Trophoblast cell (in vitro differentiated cells and primary cell): ENCODE measurements at places on chromosomes 1 and 21.

GRCh38 chr1:231139125-231139649, 22.7 kb upstream of the TRIM67 start:
- H3K36me3 ChIP-seq, result no peaks in the 10 kb centered on the region
- DNase-seq, result no peak
- H3K27ac ChIP-seq, result no peak overlapping the region
- no peaks in the 10 kb centered on the region for H3K27me3 ChIP-seq
- H3K4me1 ChIP-seq, result peaks cover 9% of the 10 kb centered on the region

DNA sequence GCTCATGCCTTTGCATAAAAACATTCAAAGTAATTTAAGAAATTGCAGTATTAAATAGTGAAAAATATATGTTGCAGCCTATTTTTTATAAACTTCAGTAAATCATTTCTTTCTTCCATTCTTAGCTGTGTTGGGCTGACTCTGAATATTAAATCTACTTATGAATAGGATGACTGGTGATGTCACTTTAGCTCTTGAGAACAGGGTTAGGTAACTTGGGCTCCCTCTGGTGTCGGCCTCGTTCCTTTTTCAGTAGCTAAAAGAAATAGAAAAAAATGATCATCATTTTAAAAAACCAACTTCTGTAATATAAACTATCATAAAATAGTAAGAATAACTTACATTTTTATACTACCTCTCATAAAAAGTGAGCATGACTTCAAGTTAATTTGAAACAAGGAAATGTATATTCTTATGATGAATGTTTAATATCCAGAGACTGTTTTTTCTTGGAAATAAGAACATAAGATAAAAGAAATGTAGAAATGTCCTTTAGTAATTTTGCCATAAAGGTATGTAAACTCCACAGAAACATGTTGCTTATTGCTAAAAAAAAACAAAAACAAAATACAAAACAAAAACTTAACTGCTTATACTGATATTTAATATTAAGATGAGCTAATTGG, 26.8 kb upstream of the NCAM2 start:
- no peaks in the 10 kb centered on the region for H3K36me3 ChIP-seq
- H3K27me3 ChIP-seq, result no peaks in the 10 kb centered on the region
- H3K27ac ChIP-seq, result no peak overlapping the region
- no peak overlapping the region for H3K4me3 ChIP-seq
- H3K4me1 ChIP-seq, result no peaks in the 10 kb centered on the region

DNA sequence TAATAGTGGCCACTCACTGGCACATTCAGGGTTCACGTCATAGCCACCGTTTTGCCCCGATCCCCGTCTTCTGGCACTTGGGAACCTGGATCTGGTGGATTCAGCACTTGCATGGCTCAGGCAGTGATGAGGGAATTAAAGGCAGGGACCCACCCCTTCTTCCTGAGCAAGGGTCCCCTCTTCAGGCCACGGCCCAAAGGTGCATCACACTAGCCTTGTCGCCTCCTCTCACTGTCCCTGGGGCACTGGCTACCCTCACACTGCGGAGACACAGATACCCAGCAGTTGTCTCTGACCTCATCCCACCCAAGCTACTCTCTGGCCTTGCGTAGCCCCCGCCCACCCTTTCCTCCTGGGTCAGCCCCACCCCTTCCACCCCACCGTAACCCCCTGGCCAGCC, 19.9 kb upstream of the LDLRAP1 start:
- DNase-seq, result no peak
- no peaks in the 10 kb centered on the region for H3K27me3 ChIP-seq
- H3K4me3 ChIP-seq, result no peak overlapping the region
- no peak overlapping the region for H3K27ac ChIP-seq
- H3K36me3 ChIP-seq, result no peaks in the 10 kb centered on the region

DNA sequence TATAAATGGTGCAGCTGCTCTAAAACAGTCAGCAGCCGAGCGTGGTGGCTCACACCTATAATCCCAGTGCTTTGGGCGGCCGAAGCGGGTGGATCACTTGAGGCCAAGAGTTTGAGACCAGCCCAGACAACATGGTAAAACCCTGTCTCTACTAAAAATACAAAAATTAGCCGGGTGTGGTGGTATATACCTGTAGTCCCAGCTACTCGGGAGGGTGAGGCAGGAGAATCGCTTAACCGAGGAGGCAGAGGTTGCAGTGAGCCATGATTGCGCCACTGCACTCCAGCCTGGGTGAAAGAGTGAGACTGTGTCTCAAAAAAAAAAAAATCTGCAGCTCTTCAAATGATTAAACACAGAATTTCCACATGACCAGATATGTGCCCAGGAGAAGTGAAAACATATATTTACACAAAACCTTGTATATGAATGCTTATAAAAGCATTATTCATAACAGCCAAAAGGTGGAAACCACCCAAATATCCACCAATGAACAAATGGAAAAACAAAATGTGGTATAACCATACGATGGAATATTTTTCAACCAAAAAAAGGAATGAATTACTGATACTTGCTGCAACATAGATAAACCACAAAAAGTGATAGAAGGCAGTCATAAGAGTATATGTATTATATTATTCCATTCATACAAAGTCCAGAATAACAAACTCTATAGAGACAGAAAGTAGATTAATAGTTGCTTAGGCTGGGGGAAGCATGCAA, 14.1 kb downstream of the EPS15 start:
- no peaks in the 10 kb centered on the region for H3K27me3 ChIP-seq
- peaks cover 14% of the 10 kb centered on the region for H3K36me3 ChIP-seq
- no peak overlapping the region for H3K4me3 ChIP-seq

- H3K27ac ChIP-seq, result no peak overlapping the region
- no peaks in the 10 kb centered on the region for H3K27me3 ChIP-seq
- DNase-seq, result no peak
Measured at GRCh38 chr1:68287241-68287640, 54.9 kb upstream of the WLS start.

DNA sequence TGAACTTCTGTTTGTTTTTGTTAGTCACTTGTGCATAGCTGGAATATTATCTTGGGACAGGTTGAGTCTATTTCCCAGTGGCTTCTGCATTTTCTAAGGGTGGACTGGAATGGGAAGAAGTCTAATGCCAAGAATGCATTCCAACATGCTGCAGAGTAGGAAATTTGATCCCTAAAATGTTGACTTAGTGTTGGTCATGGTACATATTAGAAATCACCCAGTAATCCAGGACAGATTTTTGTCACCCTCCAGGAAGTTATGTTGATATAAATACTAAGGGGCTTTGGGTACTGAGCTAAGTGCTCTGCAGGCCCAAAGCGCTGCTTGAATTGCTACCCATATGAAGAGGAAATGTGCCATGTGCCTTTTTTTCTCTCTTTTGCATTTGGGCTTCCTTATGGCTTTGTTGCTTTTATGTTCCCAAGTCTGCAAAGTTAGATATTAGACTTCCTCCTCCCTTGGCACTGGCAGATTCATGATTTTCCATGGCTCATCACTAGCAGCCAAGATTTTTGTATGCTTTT, 10.0 kb downstream of the ARID1A start:
- peaks cover 2% of the 10 kb centered on the region for H3K4me1 ChIP-seq
- no peak for DNase-seq
- no peak overlapping the region for H3K27ac ChIP-seq
- H3K4me3 ChIP-seq, result no peak overlapping the region
- peaks cover 6% of the 10 kb centered on the region for H3K36me3 ChIP-seq

DNA sequence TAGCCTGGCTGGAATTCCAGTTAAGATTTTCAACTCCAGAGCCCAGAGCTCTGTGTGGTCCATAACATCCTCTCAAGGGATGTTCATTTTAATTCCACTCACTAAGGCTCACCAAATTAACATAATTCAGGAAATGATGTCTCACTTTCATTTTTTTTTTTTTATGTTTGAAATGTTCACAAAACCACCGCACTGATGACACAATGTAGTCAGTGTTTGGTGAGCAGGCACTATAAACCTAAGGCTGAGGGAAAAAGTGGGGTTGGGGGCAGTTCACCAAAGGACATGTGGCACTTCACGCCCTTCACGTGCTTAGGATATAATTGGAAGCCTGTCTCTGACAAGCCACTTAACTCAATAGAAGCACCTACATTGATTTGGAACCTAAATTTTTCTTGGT, 177.3 kb upstream of the CAMK1G start:
- H3K36me3 ChIP-seq, result no peaks in the 10 kb centered on the region
- no peak for DNase-seq
- H3K4me1 ChIP-seq, result peaks cover 18% of the 10 kb centered on the region

- peaks cover 55% of the 10 kb centered on the region for H3K36me3 ChIP-seq
- H3K4me1 ChIP-seq, result peaks cover 15% of the 10 kb centered on the region
- no peak for DNase-seq
- no peak overlapping the region for H3K27ac ChIP-seq
- H3K27me3 ChIP-seq, result no peaks in the 10 kb centered on the region
Measured at GRCh38 chr1:204263254-204263910, 49.6 kb upstream of the GOLT1A start.

DNA sequence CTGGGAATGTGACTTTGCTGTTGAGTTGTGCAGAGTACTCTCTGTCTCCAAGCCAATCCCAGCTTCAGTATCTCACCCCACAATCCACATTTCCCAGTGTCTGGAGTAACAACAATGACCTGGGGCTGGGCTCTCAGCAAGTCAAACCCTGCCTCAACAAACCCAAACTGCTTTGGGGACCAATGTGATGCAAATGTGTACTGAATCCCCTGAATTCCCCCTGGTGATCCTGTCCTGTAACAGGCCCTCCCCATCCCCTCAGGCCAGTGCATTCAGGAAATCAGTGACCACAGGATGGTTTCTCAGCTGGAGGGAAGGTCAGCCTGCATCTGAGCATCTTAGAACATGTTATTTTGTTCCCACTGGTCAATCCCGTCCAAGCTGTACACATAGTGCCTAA, 36.7 kb upstream of the HAO2 start:
- no peaks in the 10 kb centered on the region for H3K36me3 ChIP-seq
- no peak for DNase-seq
- no peaks in the 10 kb centered on the region for H3K27me3 ChIP-seq
- no peak overlapping the region for H3K4me3 ChIP-seq
- peaks cover 3% of the 10 kb centered on the region for H3K4me1 ChIP-seq
- no peak overlapping the region for H3K27ac ChIP-seq

GRCh38 chr1:91031081-91031480, 9.2 kb upstream of the ZNF644 start:
- no peaks in the 10 kb centered on the region for H3K27me3 ChIP-seq
- H3K27ac ChIP-seq, result no peak overlapping the region
- no peaks in the 10 kb centered on the region for H3K4me1 ChIP-seq
- no peaks in the 10 kb centered on the region for H3K36me3 ChIP-seq

GRCh38 chr1:166869318-166870099, 6.6 kb downstream of the TADA1 start:
- H3K4me1 ChIP-seq, result no peaks in the 10 kb centered on the region
- no peaks in the 10 kb centered on the region for H3K27me3 ChIP-seq
- no peak overlapping the region for H3K27ac ChIP-seq
- H3K36me3 ChIP-seq, result peaks cover 8% of the 10 kb centered on the region
- no peak for DNase-seq
- no peak overlapping the region for H3K4me3 ChIP-seq

DNA sequence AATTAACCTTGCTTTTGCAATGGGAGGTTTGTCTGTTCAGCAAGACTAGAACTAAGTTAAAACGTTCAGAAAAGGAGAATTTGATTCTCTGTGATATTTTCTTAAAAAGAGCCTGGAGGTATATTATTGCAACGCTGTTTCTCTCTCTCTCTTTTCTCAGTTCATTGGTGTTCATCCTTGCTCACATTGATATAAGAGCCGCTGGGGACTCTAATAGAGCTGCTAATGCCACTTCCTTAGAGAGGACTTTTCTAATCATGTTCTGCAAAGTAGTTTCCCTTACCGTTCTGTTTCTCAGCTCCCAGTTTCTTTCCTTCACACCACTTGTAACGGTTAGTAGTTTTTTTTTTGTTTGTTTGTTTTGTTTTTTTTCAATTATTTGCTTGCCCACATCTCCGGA, 203.8 kb downstream of the RWDD3 start:
- no peak for DNase-seq
- H3K27ac ChIP-seq, result no peak overlapping the region
- H3K36me3 ChIP-seq, result no peaks in the 10 kb centered on the region
- no peak overlapping the region for H3K4me3 ChIP-seq
- no peaks in the 10 kb centered on the region for H3K4me1 ChIP-seq

- H3K36me3 ChIP-seq, result no peaks in the 10 kb centered on the region
- H3K4me1 ChIP-seq, result no peaks in the 10 kb centered on the region
- H3K4me3 ChIP-seq, result no peak overlapping the region
- no peak overlapping the region for H3K27ac ChIP-seq
- DNase-seq, result no peak
Measured at GRCh38 chr1:239570878-239571277, 184.5 kb downstream of the CHRM3 start.

GRCh38 chr1:118993700-118994026, 5.5 kb upstream of the TBX15 start:
- no peak overlapping the region for H3K4me3 ChIP-seq
- no peaks in the 10 kb centered on the region for H3K36me3 ChIP-seq
- H3K4me1 ChIP-seq, result peaks cover 9% of the 10 kb centered on the region

- peaks cover 8% of the 10 kb centered on the region for H3K4me1 ChIP-seq
- no peak for DNase-seq
- H3K27ac ChIP-seq, result no peak overlapping the region
- no peak overlapping the region for H3K4me3 ChIP-seq
- H3K27me3 ChIP-seq, result no peaks in the 10 kb centered on the region
Measured at GRCh38 chr1:1853593-1854257, 37.2 kb downstream of the GNB1 start.

DNA sequence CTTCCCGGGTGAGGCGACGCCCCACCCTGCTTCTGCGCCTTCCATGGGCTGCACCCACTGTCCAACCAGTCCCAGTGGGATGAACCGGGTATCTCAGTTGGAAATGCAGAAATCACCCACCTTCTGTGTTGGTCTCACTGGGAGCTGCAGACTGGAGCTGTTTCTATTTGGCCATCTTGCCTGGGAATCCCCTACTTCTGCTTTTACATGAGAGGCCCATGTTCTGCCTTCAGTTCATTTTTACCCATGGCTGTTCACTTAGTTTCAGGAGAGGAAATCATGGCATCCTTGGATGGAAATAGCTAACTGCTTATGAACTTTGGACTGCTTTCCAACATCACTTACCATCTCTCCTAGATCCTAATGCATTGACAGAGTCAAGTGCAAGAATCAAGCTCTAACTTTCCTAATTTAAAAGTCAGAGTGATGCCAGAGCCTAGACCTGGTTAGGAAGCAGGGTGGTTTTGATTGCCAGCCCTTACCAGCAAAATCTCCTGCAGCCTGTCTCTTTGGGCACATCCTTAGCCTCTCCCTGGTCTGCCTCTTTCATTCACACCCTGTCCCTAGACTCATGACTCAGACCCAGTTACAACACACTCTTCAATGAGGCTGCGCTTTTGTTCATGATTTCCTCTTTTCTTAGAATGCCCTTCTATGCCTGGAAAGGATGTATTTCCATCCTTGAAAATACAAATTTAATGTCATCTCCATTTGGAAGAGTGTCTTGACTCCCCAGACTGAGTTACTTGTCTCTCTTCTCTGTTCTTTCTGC, 137.2 kb downstream of the KCTD3 start:
- no peaks in the 10 kb centered on the region for H3K4me1 ChIP-seq
- H3K27me3 ChIP-seq, result no peaks in the 10 kb centered on the region
- H3K27ac ChIP-seq, result no peak overlapping the region

- H3K4me1 ChIP-seq, result peaks cover 3% of the 10 kb centered on the region
- H3K4me3 ChIP-seq, result no peak overlapping the region
- H3K27me3 ChIP-seq, result no peaks in the 10 kb centered on the region
Measured at GRCh38 chr1:111621050-111621449, 1.5 kb downstream of the RAP1A start.

GRCh38 chr1:171754971-171755370, 13.1 kb upstream of the VAMP4 start:
- H3K4me1 ChIP-seq, result no peaks in the 10 kb centered on the region
- H3K36me3 ChIP-seq, result no peaks in the 10 kb centered on the region
- no peak overlapping the region for H3K4me3 ChIP-seq
- H3K27me3 ChIP-seq, result no peaks in the 10 kb centered on the region
